NCI-H510A (cell line): ENCODE measurements at places on chromosomes 7 and 10.

- no peak for DNase-seq
Observed at GRCh38 chr7:157596881-157597280, 260.1 kb downstream of the DNAJB6 start.

GRCh38 chr10:114349522-114350215, 54.6 kb downstream of the AFAP1L2 start:
- DNase-seq = no peak

- no peak for DNase-seq
Observed at GRCh38 chr7:124085179-124085578, 52.3 kb upstream of the TMEM229A start.

- DNase-seq = no peak
Observed at GRCh38 chr7:332020-332517, 42.1 kb downstream of the FOXL3 start.

GRCh38 chr10:132913559-132914115, 28.7 kb downstream of the CFAP46 start:
- DNase-seq = no peak

- no peak for DNase-seq
Observed at GRCh38 chr10:107557916-107558315, 393.4 kb upstream of the SORCS1 start.

- DNase-seq = no peak
Observed at GRCh38 chr10:91251430-91252056, 31.1 kb downstream of the PCGF5 start.

DNA sequence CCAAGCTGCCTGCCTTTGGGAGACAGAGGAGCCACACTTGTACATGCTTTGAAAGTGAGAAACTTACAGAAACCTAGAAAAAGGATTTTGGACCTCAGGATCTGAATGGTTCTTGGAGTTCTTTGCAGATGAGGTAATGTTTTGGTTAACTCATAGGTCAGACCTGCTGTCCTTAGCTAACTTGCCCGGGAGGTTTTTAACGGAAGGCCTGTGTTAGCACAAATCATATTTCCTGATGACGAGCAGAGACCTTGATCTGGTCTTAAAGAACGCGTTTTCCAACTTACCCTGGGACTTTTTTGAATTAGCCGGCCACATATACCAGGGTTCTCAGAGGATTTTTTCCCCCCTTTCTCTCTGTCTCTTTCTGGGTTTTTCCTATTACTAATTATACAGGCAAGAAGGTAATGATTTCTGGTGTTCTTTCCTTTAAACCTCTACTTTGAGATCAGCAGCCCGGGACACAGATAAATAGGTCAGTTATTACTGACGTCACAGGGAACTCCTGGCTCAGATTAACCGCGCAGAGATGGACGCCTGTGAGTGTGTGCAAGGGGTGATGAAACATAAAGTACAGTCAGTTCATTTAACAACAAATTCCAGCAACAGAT, 101.7 kb upstream of the KLF6 start:
- no peak for DNase-seq

DNA sequence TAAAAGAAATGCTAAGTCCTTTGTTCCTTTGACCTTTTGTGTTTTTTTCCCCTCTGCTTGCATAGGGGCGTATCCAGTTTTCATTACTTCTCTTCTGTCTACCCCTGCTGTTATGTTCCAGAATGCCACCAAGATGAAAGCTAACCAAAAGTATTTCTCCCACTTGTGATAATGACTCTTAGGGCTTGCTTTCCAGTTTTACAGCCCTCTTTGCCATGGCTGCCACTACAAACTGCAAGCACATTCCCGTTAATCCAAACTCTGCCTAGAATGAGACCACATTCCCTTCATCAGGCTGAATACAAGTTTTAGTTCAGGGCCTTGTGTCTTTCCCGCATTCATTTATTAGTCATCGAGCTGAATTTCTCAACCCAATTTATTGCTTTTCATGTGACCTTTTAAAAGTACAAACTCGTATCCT, 23.6 kb upstream of the CD36 start:
- DNase-seq = no peak

DNA sequence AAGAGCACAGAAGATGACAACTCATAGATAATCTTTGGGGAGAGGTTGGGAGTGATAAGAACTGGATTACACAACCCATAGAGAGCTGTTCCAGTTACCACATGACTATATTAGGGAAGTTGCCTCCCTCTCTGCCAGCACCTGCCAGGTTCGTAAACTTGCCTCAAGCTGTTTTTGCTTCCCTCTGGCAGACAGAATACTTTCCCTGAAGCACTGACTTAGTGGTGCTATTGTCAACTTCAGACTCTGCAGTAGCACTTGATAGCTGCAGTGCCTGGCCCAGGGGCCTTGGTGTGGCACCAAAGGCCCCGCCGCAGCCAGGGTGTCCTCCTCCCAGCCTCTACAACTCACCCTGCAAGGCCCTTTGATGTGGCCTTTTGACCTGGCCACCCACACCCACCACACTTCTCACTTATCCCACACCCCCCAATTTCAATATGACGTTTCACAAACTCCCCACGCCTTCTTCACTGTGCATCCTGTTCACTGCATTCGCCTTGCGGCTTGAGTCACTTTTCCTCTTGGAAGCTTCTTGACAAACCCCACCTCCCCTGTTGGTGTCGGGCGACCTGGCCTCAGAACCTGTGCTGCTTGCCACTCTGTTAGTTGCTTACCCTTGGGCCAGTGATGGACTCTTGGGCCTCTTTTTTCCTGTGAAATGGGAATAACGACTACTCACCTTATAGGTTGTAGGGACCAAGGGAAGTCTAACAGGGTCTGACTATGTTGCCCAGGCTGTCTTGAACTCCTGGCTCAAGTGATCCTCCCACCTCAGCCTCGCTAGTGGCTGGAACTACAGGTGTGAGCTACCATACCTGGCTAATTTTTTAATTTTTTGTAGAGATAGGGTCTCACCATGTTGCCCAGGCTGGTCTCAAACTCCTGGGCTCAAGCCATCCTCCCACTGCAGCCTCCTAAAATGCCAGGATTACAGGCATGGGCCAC, 50.2 kb upstream of the PODXL start:
- DNase-seq = no peak

DNA sequence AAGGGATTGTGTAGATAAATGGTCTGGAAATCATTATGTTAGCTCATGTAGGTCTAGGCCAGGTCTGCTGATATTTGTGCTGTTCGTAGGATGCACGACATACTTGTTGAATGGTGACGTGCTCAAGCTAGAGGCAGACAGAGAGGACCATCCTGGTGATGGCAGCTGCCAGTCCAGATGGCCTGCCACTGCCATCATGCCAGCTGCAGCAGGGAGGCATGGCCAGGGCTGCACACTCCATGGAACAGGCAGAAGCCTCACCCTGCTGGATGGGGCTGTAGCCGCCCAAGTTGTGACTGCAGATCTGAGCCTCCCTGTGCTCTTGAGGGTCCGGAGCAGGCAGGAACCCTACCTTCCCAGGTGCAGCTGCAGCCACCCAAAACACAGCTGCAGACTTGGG, 80.3 kb downstream of the SPDYE5 start:
- DNase-seq = no peak

- DNase-seq = no peak
Observed at GRCh38 chr10:88346144-88346977, 236.8 kb downstream of the RNLS start.

GRCh38 chr10:126270111-126270510, 118.2 kb downstream of the ADAM12 start:
- no peak for DNase-seq

DNA sequence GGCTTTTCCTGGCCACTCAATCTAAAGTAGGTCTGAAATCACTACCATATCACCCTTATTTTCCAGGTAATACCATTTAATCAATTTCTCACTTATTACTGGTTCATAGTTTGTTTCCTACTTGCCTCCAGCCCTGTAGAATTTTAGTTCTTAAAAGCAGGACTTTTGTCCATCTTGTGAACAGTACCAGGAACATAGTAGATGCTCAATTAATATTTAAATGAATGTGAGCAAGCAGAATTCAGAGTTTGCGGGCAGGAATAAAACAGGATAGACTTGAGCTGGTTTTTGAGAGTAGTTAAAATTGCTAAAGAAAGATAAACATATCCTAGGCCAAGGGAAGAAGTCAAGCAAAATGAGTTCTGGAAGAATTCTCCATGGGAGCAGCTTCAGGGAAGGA, 77.9 kb downstream of the ANK3 start:
- DNase-seq = no peak

GRCh38 chr10:124107072-124107471, 13.7 kb upstream of the CHST15 start:
- no peak for DNase-seq

- no peak for DNase-seq
Observed at GRCh38 chr7:28036696-28037095, 143.9 kb downstream of the JAZF1 start.

- no peak for DNase-seq
Observed at GRCh38 chr10:95796504-95796903, 40.5 kb downstream of the ENTPD1 start.

GRCh38 chr10:54469587-54470323, 331.3 kb downstream of the PCDH15 start:
- no peak for DNase-seq

DNA sequence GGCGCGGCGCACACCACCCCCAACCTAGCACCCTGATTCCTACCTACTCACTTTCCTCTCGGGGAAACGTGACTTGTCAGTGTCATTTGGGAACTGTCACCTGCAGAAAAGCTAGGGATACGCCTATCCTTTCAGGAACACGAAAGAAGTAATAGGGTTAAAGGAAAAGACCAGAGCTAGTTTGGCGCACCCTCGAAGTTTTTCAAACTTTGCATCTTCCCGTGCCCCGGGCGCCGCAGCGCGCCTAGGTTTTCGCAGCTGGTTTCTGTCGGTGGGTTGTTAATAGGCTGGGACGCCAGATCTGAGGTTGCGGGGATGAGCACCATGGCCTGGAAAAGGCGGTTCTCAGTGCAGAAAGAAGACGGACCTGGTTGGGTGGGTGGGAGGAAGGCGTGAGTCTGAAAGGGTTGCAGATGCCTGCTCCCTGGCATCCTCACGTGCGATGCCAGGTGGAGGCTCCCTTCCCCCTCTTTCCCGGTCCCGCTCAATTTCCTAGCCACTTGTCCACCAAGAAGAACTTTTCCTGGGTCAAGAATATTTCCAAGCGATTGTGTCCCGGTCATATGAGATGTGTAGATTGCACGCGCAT, 568 bp upstream of the MEOX2 start:
- no peak for DNase-seq

DNA sequence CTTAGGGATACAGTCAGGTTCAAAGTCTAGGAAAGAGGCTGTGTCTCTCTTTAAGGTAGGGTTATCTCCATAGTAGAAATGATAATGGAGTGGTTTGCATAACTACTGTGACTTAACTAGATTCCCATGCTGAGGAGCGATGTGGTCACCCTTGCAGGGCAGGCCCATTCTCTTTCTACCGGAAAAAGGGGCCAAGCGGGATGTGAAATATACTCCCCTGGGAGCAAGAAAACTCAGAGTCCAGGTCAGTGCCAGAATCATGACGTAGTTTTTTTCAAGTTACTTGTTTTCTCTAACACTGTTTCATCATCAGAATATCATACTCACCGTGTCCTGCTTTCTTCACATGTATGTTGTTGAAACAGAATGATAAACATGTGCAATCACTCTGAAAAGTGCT, 649.0 kb upstream of the ANKRD30A start:
- DNase-seq = no peak

GRCh38 chr10:7318836-7319235, 92.0 kb downstream of the SFMBT2 start:
- DNase-seq = no peak

- no peak for DNase-seq
Observed at GRCh38 chr7:134770676-134771075, 8.8 kb upstream of the CALD1 start.

DNA sequence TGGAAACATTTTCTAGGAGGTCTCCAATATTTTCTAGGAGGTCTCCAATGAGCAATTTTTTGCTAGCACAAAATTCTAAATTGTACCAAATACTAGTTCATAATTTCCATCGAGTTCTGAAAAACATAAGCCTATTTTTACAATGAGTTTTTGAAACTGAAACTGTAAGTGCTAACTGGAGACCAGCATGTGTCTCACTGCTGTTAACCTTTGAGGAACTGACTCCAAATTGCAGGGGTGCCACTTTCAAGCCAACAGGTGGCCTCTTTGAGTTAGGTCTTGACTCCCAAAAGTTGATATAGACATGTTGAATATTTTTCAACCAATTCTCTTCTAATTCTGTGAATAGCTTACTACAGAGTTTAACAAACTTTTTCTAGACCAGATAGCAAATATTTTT, 58.8 kb downstream of the CAV1 start:
- no peak for DNase-seq

GRCh38 chr7:36192053-36192824, 39.2 kb downstream of the EEPD1 start:
- no peak for DNase-seq

DNA sequence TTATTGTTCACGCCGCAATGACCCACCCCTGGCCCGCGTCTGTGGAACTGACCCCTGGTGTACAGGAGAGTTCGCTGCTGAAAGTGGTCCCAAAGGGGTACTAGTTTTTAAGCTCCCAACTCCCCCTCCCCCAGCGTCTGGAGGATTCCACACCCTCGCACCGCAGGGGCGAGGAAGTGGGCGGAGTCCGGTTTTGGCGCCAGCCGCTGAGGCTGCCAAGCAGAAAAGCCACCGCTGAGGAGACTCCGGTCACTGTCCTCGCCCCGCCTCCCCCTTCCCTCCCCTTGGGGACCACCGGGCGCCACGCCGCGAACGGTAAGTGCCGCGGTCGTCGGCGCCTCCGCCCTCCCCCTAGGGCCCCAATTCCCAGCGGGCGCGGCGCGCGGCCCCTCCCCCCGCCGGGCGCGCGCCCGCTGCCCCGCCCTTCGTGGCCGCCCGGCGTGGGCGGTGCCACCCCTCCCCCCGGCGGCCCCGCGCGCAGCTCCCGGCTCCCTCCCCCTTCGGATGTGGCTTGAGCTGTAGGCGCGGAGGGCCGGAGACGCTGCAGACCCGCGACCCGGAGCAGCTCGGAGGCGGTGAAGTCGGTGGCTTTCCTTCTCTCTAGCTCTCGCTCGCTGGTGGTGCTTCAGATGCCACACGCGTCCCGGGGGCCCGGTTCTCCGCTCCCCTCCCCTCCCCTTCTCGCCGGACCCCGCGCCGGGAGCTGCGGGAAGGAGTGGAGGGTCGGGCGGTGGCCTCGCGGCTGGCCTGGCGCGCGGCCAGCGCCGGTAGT, at the start of gene CBX3:
Gene CBX3 (plus strand): TSS at position 499 of the 772 bp plus-strand sequence. CDS start 1,254 bp downstream, outside the sequence.
- DNase-seq = peak; percentile 88

DNA sequence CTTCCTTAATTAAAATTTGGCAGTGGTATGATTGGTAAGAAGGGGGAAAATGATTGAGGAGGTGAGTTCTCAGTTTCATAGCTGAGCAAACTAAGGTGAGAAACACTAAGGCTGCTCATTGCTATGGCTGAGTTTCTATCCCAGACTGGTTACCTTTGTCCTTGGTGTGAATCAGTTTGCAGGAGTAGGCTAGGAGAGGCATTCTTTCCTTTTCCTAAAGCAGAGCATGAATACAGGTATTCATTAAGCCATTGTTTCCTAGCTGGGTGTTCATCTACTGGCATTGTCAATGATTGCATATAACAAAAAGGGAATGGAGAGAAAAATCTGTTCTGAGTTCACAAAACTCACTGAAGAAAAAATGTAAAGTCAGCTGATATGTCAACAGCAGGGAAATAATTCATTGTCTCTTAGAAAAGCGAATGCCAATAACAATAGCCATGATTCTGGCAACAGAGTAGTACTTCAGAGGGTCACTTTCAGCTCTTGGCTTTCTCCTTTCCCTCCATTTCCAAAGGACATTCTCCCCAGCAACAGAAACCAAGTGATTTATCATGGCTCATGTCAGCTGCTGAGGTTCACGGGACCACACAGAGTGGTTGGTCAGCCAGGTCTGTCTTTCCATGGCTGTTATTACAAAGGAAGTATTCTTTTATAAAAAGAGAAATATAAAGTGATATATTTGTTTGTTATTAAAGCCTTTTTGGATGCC, 234.0 kb downstream of the BICC1 start:
- no peak for DNase-seq
